Activated CD4-positive, alpha-beta T cell treated with anti-CD3 and anti-CD28 coated beads, Interleukin-10, Interleukin-2, amounts not matched to agents 100 ng/mL and 50 ng/mL, durations not matched to agents 16 hours and 8 hours (primary cell): ENCODE measurements at places on chromosomes 13 and 19.

GRCh38 chr13:111145506-111145905 lies 30.4 kb downstream of the ARHGEF7 start:
- no peak for DNase-seq

GRCh38 chr19:31147234-31147633 lies 202.0 kb downstream of the TSHZ3 start:
- no peak for DNase-seq

- DNase-seq: no peak
Observed at GRCh38 chr19:43490759-43491158, 13.8 kb downstream of the PHLDB3 start.

GRCh38 chr13:109810761-109811510 lies 24.6 kb upstream of the IRS2 start:
- no peak for DNase-seq

GRCh38 chr13:49225223-49226042 lies 5.3 kb downstream of the MLNR start:
- DNase-seq: no peak

DNA sequence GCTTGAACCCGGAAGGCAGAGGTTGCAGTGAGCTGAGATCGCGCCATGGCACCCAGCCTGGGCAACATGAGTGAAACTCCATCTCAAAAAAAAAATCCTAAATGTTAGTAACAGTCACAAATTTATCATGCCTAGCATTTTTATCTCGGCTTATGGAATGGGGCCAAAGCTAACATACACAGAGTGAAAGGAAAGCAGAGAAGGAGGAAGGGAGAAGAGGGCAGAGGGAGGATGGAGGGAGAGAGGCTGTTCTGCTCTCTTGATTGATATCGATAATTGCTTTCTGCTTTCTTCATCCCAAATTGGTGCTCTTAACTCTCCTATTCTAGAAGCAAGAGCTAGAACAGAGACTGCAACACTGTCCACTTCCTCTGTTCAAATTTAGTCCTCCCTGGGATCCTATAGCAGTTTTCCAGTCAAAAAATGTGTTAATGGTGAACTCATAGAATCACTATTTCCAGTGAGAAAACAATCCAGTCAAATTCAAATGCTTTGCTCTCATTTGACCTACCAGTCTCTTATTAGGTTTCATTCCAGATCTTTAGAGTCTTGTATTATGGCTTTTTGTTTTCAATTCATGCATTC lies 15.8 kb upstream of the TUBGCP3 start:
- DNase-seq: no peak

GRCh38 chr19:56740501-56740900 lies 68.9 kb upstream of the ZNF835 start:
- no peak for DNase-seq

- DNase-seq: no peak
Observed at GRCh38 chr13:101394605-101395004, 21.7 kb downstream of the NALCN start.

GRCh38 chr13:33550885-33551284 lies 265.3 kb upstream of the STARD13 start:
- DNase-seq: no peak

- DNase-seq: peak; percentile 74
Observed at GRCh38 chr19:34145741-34146202, 26.5 kb upstream of the LSM14A start.

- DNase-seq: no peak
Observed at GRCh38 chr19:15641901-15642491, 1.3 kb downstream of the CYP4F3 start.

- no peak for DNase-seq
Observed at GRCh38 chr13:27489456-27489855, 39.1 kb upstream of the MTIF3 start.

DNA sequence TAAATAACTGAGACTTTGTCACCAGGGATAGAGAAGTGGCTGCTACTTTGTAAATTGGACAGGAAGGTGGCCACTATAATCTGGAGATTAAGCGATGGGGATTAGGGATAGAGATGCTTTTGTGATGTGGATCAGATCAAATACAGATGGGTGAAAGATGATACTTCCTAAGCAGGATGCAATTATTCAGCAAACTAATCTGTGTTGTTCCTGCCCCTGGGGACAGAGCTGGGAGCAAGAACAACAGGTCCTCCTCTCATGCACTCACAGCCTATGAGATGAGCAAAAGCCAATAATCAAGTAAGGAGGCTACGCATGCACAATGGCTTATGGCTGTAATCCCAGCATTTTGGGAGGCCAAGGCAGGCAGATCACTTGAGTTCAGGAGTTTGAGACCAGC lies 4.6 kb downstream of the RGL3 start:
- DNase-seq: no peak

GRCh38 chr19:49677901-49678674 lies 1.0 kb downstream of the PRMT1 start:
- peak; percentile 84 for DNase-seq

DNA sequence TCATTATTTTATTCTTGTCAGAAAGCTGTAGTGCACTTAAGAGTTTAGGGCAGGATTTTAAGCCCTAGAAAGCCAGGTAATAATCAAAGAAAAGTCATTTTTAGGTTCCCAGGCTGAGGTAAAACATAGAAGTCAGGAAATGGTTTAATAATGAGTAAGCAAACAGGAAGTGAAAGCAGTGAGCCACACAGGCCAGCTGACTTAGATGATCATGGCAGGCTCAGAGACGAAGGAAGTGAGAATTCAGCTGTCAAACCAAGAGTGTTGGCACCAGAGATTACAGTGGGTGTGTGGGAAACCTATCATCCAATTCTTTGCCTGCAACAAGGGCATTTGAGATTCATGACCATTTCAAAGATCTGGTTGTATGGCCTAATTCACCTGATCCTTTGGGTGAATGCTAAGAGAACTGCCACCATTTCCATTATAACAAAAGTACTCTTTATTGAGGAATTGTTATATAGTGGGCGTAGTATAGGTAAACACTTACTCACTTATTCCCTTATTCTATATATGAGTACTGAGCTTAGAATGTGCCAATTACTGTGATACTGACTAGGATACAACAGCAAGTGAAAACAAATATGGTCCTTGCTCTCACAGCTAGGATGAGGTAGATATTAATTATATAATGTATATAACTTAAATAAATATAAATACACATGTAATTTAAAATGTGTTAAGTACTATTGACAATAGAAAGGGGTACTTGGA lies 103.7 kb upstream of the EDNRB start:
- peak; percentile 83 for DNase-seq

GRCh38 chr19:4061683-4062418 lies 4.8 kb downstream of the ZBTB7A start:
- DNase-seq: no peak

DNA sequence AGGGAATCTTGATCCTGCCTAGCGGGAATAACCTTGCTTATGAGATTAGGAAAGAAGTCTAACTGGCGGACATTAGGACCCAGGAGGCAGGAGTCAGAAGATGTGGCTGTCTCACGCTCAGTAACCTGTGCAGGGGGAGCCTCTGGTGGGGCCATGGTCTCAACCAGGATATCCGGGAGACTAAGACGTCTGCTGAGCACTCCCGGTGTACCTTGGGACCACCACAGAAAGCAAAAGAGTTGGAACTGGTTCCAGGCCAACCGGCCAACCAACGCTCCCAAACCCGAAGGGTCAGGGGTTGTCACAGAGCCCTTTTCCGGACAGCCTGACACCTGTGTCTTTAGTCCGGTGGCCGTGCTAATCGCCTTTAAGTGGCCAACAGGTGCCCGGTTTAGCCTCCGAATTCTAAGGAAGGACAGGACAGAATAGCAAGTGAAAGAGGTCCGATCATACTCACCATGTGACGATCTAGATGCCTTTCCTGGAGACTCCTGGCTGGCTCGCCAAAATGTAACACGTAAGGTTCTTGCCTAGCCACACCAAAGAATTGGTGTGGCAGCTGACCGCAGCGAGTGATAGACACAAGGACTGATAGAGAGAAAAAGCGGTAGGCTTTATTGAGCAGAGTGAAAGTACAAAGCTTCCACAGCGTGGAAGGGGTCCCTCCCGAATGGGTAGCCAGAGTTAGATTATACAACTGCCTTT lies 103.9 kb upstream of the DIAPH3 start:
- DNase-seq: peak; percentile 3

- DNase-seq: peak; percentile 87
Observed at GRCh38 chr19:17522988-17523872, 11.8 kb downstream of the PGLS start.

GRCh38 chr13:26541041-26541440 lies 16.4 kb upstream of the WASF3 start:
- no peak for DNase-seq

DNA sequence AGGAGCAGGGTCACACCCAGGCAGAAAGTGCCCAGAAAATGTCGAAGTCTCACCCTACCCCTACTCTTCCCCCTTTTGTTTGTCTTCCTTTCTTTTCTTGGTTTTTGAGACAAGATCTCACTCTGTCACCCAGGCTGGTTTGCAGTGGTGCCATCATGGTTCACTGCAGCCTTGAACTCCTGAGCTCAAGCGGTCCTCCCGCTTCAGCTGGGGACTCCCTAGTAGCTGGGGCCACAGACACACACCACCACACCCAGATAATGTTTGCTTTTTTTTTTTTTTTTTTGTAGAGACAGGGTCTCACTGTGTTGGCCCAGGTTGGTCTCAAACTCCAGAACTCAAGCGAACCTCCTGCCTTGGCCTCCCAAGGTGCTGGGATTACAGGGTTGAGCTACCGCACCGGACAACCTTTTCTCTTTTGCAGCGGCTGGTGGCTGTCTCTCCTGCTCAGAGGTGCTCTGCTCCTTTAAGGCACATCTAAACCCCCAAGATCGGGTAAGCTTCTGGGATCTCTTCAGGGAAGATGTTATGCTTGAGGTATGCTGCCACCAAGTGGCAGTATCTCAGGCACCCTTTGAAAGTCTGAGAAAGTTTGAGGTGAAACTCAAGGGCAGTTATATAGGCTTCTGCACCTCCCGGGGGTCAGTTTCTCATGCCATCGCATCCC lies 22.4 kb upstream of the EBI3 start:
- DNase-seq: peak; percentile 17

DNA sequence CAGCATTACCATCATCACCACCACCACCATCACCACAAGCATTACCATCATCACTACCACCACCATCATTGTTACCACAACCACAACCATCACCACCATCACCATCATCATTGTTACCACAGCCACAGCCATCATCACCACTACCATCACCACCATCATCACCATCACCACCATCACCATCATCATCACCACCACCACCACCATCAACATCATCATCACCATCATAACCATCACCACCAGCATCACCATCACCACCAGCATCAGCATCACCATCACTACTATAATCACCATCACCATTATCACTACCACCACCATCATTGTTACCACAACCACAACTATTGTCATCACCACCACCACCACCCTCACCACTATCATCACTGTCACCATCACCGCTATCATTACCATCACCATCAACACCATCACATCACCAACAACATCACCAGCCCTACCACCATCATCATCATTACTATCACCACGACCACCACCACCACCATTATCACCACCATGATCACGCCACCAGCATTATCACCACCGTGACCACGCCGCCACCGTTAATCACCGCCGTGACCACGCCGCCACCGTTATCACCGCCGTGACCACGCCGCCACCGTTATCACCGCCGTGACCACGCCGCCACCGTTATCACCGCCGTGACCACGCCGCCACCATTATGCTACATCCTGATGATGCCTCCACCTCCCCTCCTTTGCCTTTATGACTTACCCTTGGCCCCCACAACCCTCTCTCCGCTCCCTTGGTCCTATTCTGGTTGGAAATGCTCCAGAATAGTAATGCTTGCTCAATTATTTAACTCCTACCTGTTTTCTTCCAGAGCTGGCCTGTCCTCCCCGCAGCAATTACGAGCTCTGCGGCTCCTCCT lies 10.0 kb upstream of the FXYD3 start:
- no peak for DNase-seq

DNA sequence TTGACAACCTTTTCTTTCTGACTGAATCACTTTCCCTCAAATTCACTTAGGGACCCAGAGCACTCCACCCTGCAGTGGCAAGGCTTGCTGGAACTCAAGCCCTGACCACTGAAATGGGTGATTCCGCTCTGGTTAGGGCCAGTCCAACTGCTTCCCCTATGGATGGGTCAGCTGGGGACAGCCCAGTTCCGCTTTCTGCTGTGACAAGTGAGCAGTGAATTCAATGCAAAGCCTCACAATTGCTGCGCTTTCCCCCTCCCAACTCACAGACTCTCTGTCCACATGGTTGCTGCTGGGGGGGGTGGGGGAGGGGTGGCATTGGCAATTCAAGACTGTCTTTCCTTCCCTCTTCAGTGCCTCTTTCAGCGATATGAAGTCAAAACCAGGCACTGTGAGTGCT lies 18.7 kb downstream of the CD70 start:
- DNase-seq: no peak

GRCh38 chr19:19823916-19824315 lies 2.4 kb upstream of the ZNF506 start:
- no peak for DNase-seq

- no peak for DNase-seq
Observed at GRCh38 chr13:109939180-109939579, 152.8 kb upstream of the IRS2 start.

DNA sequence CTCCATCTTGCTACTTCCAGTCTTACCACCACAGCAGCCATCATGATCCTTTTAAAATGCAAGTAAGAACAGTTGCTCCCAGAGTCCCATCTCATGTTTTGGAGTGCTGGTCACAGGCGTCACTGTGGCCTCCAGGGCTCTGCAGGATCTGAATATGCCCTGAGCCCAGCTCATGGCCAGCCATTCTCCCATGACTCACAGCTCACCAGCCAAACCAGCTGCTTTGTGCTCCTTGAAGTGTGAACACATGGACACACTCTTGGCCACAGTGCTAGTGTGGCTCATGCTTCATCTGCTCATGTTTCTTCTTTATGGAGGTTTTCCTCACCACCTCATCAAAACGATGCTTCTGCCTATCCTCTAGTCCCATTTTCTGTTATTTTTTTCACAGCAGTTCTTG lies 466.5 kb downstream of the UQCRFS1 start:
- no peak for DNase-seq

DNA sequence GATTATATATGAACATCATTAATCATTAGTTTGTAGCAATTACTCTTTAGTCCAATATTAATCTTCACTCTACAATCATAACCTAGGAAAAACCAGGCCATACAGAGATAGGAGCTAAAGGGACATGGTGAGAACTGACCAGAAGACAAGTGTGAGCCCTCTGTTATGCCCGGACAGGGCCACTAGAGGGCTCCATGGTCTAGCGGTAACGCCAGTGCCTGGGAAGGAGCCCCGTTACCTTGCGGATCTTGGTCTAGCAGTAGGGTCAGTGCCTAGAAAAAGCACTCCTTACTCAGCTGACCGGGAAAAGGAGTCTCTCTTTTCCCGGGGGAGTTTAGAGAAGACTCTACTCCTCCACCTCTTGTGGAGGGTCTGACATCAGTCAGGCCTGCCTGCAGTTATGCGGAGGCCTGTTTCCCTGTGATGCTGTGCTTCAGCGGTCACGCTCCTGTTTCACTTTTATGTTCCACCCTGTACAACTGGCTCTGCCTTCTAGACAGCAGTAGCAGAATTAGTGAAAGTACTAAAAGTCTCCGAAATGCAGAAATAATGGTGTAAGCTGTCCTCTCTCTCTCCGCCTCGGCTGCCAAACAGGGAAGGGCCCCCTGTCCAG lies 13.8 kb downstream of the OR7D4 start:
- DNase-seq: peak; percentile 67
